Left ventricle myocardium superior (tissue), 1 donor: ENCODE measurements at places on chromosomes 5 and 9.

DNA sequence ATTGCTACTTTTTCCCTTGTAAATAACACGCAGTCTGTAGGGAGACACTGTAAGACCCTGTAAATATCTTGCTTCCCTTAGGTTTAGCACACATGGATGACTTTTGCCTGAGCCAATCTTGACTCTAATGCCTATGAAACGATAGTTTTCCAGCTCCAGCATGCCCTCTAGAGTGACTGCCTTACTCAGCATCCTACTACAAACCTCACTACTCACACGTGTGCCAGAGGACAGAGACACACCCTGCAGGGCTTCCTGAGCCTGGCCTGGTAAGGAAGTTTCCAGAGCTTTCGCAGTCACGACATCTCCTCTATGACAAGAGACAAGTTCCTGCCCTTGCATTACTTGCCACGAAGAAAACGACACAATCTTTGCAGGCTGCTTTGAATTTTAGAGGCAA, 138.1 kb downstream of the ATPSCKMT start:
- no peak for DNase-seq

- DNase-seq = no peak
These were observed 29.0 kb upstream of the MVB12B start for GRCh38 chr9:126297661-126298060.

DNA sequence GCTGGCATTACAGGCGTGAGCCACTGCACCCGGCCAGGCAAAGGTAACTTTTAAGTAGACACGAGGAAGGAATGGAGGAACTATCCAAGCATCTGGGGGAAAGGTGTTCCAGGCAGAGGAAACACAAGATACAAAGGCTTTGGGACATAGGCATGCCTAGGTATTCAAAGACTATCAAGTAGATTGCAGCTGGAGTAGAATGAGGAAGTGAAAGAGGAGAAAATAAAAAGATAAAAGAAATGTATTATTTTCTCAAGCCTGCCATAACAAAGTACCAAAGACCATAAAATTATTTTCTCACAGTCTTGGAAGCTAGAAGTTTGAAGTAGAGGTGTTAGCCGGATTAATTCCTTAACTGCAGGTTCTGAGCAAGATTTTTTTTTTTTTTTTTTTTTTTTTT, 39.9 kb upstream of the GRIN3A start:
- DNase-seq = no peak

DNA sequence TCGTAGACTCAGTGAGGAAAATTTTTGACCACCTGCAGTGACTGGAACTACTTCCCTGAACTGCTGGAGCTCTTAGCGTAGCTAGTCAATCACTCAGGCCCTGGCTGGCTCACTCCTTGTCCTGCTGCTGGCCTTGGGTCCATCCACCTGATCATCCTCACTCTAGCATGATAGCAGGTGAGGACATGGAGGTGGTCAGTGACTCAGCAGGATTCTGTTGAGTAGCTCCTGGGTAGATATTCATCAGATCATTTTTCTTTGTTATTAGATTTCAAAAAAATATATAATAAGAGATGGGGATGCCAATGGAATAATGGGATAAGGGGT, 25.0 kb upstream of the SEMA4D start:
- no peak for DNase-seq

- no peak for DNase-seq
These were observed 59.7 kb downstream of the CARTPT start for GRCh38 chr5:71778678-71779276.

DNA sequence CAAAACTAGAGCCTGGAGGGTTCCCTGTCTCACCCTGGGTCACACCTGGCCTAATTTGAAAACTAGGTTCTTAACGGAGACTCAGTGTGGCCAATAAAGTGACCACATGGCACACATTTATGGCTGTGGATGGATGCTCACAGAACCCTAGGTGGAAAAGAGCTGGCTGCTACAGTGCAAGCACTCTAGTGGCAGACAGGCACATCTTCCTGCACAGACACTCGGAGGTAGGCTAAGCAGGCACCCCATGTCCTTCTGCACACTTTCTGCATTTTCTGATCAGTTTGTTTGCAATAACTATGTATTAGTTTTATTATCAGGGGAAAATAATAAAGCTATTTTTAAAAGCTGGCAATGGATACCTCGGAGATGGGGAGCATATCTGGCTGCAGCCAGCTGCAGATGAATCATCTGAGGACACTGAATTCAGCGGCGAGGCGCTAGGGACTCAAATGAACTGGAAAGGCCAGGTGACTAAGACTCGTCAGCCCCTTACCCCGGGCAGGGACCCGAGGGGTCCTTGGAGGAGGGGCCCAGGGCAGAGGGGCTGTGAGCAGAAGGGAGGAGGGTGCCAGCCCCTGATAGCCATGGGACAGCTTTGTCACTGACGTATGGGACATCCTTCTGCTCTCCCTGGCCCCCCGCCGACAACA, 96.2 kb downstream of the OLFM1 start:
- no peak for DNase-seq

GRCh38 chr5:149990518-149991376, 9.7 kb downstream of the TIGD6 start:
- DNase-seq = peak; percentile 63

GRCh38 chr9:73231203-73231602, 79.5 kb downstream of the ANXA1 start:
- no peak for DNase-seq

GRCh38 chr5:157989296-157989695, 130.4 kb upstream of the CLINT1 start:
- DNase-seq = no peak

GRCh38 chr5:127650022-127650421, 1.1 kb downstream of the CTXN3 start:
- DNase-seq = no peak

DNA sequence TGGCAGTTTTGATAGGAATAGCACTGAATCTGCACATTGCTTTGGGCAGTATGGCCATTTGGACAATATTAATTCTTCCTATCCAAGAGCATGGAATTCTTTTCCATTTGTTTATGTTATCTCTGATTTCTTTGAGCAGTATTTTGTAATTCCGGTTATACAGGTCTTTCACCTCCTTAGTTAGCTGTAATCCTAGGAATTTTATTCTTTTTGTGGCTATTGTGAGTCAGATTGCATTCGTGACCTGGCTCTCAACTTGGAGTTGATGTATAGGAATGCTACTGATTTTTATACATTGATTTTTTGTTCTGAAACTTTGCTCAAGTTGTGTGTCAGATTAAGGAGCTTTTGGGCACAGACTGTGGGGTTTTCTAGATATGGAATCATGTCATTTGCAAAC, 24.0 kb downstream of the TMEM161B start:
- no peak for DNase-seq
